ENCODE measurements at places on chromosomes 2 and 18. TPM values are rescaled to one million over a fixed set of nuclear protein-coding genes. Genes with fewer than 3 reads are reported as not detected.

Gene ATP8B1
- total RNA-seq, result 115 TPM

Gene GPR39
- 2.3 TPM for total RNA-seq

Gene SPP2
- not detected for total RNA-seq

Gene NTSR2
- total RNA-seq, result not detected

All from HFFc6 (cell line).